ENCODE measurements at places on chromosomes 1 and 21. TPM values are rescaled to one million over a fixed set of nuclear protein-coding genes. Genes with fewer than 3 reads are reported as not detected.

- DNase-seq, result no peak
Observed at GRCh38 chr1:55876276-55877060, 661.3 kb upstream of the USP24 start.

DNA sequence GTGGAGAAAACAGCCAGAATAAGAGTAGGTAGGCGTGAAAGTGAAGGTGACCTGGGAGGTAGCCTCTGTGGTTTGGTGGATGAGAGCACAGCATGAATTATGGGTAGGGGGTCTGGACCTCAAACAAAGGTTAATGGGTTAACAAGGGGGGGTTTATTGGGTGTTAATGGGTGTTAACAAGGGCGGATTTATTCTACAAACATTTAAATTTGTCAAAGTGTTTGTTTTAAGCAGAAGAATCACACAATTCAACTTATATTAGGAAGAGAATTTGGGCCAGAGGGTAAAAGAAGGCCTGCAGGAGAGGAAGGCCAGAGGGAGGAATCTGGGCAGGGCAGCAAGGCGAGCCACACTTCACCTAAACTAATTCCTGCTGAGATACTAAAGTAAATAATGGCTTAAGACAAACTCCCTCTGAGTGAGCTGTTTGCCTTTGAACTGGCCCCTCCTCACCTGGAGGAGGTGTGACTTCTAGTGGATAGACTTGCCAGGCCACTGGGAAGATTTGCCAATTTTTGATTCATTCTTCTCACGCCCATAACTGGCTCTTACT lies 191.7 kb downstream of the GIPC2 start:
- DNase-seq, result no peak

TMEM81 gene
- 2.3 TPM for total RNA-seq

DNA sequence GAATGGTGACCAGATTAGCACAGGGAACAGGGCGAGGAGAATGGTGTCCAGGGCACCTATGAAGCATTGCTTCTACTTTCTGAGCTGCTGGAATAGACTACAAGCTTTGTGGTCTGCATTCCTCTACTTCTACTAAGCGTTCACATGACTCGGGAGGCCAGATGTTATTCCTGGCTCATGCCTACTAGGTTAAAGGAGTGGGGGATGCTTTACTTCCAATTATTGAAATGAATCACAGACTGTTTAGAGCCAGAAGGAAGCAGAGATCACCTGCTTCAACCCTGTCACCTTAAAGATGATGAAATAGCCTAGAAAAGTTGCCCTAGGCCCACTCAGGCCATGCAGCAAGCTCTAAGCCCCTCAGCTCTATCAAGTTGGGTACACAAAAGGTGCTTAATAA lies 633.5 kb downstream of the KIF26B start:
- DNase-seq, result peak; percentile 94

GRCh38 chr1:28456078-28456477 lies 49.8 kb upstream of the RCC1 start:
- DNase-seq, result peak; percentile 62

FCGR3B gene
- total RNA-seq, result not detected

NUAK2 gene
- 6.3 TPM for total RNA-seq

- DNase-seq, result peak; percentile 98
Observed at GRCh38 chr1:212470059-212470458, 37.3 kb downstream of the NENF start.

HES3 gene
- total RNA-seq, result not detected

ASTN1 gene
- total RNA-seq, result not detected

OR6N1 gene
- not detected for total RNA-seq

PFKL gene
- total RNA-seq, result 121 TPM

XCL2 gene
- total RNA-seq, result not detected

DNA sequence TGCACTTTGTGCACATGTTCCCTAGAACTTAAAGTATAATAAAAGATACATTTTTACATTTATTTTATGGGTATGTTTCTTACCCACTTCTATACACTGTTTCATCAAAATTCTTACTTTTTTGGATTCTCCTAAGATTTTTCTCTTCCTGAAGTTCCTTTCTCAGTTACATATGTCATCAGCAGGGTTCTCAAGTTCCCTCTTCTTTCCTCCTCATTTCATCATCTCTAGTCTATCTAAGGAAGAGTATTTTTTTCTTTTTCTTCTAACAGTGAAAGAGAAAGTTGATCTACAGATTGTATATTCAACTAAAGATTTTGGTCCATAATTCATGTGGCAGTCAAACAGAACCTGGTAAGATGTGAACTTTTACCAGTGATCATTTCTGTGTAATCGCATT lies 41.2 kb upstream of the CYYR1 start:
- DNase-seq, result no peak

GRCh38 chr1:14439015-14439414 lies 159.5 kb upstream of the KAZN start:
- DNase-seq, result no peak

DNA sequence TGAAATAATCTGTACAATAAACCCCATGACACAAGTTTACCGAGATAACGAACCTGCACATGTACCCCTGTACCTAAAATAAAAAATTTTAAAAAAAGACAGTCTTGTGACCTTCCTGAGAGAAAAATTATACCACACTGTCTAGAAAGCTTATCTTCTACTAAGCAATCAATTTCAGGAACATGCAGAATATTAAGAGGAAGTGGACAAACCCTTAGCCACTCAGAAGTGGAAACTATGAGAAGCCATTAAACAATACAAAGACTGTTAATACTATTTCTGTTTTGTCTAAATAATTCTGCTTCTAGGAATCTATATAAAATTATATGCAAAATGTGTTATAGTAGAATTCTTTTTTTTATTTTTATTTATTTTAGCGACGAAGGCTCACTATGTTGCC lies 93.9 kb downstream of the ADAMTS1 start:
- no peak for DNase-seq

CALML6 gene
- total RNA-seq, result 0.27 TPM

GLIS1 gene
- 1.9 TPM for total RNA-seq

TMPRSS15 gene
- not detected for total RNA-seq

LYST gene
- 14.8 TPM for total RNA-seq

GRCh38 chr1:41739061-41739955 lies 179.4 kb downstream of the HIVEP3 start:
- DNase-seq, result peak; percentile 46

GRCh38 chr1:59499943-59500569 lies 203.2 kb downstream of the FGGY start:
- no peak for DNase-seq

KRTAP7-1 gene
- total RNA-seq, result not detected

DNA sequence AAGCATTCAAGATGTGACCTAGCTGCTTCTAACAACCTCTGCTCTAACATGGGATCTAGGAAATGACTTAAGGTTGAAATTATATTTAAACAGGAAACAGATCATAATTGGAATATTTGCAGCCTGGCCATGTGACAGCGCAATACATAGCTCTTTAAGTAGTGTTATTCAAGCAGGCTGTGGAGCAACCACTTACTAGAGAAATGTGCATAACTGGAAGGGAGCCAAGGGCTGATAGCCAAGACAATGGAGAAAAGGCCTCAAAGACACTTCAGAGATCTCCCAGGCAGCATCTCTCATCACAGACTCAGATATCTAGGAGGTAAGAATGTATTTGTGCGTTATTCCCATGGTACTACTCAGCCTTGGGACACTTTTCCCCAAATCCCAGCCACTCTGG lies 823.0 kb upstream of the PRMT6 start:
- DNase-seq, result no peak

- no peak for DNase-seq
Observed at GRCh38 chr1:206679738-206680211, 4.9 kb upstream of the MAPKAPK2 start.

DNA sequence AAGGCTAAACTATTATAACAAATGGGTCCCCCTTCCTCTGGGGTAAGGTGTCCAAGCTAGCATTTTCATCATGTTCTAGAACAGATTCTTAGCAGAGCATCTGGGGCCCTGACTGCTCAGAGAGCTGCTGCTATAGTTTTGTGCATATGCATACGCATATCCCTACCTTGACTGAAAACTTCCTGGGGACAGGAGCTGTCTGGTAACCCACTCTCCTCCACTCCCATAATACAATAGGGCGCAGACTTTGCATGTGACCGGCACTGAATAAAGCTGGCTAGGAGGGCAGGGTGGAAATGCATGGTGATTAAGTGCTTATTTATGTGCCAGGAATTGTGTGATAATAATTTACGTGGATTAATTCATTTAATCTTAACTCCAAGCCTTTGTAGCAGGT lies 11.6 kb downstream of the TRAF5 start:
- DNase-seq, result no peak

GRCh38 chr1:73907051-73907450 lies 290.9 kb downstream of the LRRIQ3 start:
- no peak for DNase-seq

- no peak for DNase-seq
Observed at GRCh38 chr1:182235604-182235951, 156.0 kb downstream of the GLUL start.

DNA sequence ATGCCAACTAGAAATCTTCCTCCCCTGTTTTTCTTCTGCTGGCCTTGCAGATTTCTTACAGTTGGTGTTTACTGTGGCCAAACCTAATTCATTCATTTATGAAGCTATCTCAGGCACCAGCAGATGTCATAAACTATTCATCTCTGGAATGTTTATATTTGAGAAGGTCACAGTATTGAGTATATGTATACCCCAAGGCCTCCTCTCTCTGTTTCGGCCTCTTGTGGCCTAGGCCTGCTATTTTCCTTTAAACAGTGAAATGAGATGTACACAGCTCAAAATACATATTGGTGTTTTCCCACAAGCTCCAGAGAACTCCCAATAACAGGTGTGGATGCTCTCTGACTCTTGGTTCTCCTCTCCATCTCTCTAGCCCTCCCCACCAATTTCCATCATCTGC lies 520.7 kb upstream of the CAMK1G start:
- no peak for DNase-seq

CRYZ gene
- 43.8 TPM for total RNA-seq

DNA sequence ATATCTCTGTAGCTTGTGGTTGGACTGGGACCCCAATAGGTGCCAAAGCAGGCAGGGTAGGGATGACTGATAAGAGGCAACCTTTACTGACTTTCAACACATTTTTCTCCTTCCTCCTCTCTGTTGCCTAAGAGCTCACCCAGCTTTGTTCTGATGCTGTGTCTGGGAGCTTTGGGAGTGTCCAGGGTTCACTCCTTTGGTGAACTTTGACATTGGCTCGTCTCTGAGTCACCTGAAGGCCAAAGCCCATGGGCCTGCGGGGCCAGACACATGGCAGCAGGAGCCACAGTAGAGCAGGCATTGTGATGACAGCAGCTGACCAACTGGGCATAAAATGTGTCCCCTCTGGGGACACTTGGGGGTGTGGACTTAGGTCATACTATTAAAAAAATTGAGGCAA lies 99.5 kb upstream of the ZNF644 start:
- no peak for DNase-seq

- no peak for DNase-seq
Observed at GRCh38 chr1:226806988-226807387, 63.4 kb upstream of the PSEN2 start.

DNA sequence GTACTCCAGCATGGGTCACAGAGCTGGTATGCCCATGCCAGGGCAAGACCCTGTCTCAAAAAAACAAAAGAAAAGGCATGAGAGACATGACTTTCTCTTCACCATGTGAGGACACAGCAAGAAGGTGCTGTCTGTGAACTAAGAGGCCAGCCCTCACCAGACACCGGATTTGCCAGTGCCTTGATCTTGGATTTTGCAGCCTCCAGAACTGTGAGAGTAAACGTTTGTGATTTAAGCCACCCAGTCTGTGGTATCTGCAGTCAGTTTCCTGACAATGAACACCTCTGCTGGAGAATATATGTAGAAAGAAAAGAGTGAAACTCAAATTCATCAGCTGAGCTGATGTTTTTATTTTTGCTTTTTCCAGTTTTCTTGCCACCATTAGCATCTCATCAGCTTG lies 166.3 kb upstream of the RAB4A start:
- DNase-seq, result no peak

GPR37L1 gene
- total RNA-seq, result not detected
